Osteocyte (in vitro differentiated cells): ENCODE measurements at places on chromosomes 6 and 20. TPM values are rescaled to one million over a fixed set of nuclear protein-coding genes. Genes with fewer than 3 reads are reported as not detected.
A peak's percentile ranks its signal among the peaks of the same experiment; 100 is the strongest.

DNA sequence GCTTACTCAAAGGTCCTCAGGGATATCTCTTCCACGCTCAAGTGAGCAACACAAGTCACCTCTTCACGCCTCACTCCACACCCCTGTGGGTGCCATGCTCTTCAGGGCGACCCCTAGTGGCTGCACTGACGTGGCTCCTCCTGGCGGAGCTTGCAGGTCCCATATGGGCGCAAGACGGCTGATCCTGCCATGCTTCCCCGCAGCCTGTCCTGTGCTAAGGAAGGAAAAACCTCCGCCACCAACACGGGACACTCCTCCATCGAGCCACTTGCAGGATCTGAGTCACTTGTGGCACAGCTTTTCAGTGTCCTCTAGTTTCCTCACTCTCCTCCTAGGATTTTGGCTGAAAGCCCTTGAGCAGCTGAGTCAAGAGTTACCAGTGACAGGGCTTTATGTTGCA is 90.7 kb downstream of the KHDC1L start:
- DNase-seq: no peak

DNA sequence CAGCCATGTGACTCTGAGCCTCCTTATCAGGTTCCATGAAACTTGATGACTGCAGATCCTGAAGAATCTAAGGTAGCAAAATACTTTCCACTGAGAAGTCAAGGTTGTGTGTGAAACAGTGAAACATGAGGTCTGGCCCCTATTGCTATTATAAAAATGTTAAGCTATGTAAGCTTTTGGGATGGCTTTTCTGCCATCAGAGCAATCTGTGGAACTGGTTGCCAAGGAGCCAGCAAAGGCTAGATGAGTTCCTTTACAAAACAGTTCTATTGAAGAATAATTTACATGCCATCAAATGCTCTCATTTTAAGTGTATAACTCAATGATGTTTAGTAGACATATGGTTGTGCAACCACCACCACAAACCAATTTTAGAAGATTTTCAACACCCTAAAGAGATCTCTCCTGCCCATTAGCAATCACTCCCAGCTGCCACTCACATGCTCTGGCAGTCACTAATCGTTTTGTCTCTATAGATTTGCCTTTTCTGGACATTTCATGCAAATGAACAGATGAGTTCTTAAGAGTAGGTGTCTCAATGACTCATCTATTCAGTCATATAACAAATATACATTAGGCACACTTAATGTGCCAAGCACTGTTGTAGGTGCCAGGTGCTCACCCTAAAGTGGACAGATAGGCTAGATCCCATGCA is 19.9 kb upstream of the MEP1A start:
- DNase-seq: no peak

Gene SLC32A1
- not detected in 2 replicates for total RNA-seq

Gene MRAP2
- 9.2 and 10.7 TPM in 2 replicates for total RNA-seq

- DNase-seq: no peak
These were observed 10.1 kb downstream of the ISM1 start for GRCh38 chr20:13231031-13231752.

Gene IL17F
- not detected in 2 replicates for total RNA-seq

DNA sequence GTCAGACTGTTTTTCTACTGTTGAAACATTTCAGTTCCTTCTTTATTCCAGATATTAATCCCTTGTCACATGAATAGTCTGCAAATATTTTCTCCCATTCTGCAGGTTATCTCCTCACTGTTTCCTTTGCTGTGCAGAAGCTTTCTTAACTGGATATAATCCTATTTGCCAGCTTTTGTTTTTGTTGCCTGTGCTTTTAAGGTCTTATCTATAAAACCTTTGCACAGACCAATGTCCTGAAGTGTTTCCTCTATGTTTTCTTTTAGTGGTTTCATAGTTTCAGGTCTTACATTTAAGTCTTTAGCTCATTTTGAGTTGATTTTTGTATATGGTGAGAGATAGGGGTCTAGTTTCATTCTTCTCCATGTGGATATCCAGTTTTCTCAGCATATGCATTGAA is 19.2 kb downstream of the NCOA6 start:
- DNase-seq: no peak

DNA sequence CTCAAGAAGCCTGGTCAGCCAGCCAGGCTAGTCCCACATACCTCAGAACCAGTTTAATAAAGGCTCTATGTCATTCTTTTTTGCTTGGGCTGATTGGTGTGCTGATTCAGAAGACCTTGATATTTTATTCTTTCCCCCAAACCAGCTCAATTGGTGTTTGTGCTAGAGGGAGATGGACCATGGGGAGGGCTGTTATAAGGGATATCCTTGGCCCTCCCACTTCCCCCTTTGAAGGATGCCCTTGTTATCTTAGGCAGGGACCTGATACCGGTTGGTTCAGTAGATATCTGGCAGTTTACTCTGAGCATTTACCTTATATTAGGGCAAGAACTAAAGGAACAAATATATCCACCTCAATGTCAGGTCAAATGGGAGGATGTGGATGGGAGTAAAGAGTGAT is 207.4 kb downstream of the LRFN2 start:
- peak; percentile 23 for DNase-seq

DNA sequence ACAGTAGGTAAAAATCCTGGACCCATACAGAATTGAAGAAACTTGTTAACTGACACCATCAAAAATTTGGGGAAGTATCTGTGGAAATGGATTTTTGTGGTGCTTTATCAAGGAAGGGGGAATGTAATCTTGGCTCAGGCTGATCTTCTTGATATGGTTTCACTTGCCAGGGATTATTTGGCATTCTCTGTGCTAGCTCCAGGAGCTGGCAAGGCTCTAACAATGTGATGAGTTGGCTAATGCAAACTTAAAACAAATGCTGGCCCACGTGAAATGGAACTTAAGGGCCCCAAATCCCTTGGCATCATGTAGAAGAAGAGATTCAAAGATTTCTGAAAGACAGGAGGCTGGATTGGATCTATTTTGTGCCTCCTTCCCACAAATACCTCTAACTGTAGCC is 13.1 kb downstream of the KCNS1 start:
- no peak for DNase-seq

Gene HLA-DOA
- not detected in 2 replicates for total RNA-seq

- no peak for DNase-seq
These were observed 33.7 kb upstream of the ELOVL5 start for GRCh38 chr6:53382421-53382820.

DNA sequence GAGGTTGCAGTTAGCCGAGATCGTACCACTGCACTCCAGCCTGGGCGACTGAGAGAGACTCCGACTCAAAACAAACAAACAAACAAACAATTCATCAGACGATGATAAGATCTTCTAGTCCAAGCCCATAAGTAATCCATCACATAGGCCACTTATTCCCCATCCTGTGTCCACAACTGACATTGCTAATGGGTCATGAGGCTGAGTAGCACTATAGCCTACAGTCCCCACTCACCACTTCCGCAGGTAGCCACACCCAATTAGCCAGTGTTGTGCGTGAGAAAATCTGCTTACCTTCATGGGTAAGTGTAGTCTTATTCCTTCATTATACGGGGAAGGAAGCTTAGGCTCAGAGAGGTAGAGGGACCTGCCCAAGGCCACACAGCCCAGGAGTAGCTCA is 13.1 kb downstream of the JPH2 start:
- no peak for DNase-seq

- no peak for DNase-seq
These were observed 14.0 kb downstream of the DEFB110 start for GRCh38 chr6:50007819-50008218.

DNA sequence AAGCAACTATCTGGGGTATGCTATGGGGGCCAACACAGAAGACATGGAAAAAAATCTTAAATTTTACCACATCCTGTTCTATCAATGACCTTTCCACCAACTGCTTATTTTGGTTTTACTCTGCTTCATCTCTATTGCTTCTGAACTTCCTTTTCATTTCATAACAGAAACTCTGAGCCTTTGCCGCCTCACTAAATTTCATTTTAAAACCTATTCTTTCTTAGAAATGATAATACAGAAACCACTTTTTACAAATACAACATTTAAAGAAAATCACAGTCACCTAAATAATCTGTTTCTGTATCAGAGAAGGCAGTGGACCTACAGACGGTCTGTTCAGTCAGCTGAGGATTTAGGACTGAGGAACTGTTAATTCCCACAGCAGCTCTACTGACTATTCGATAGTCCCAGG is 117.5 kb downstream of the KCNQ5 start:
- DNase-seq: no peak

Gene STX11
- 0.86 and 1.6 TPM in 2 replicates for total RNA-seq

- no peak for DNase-seq
These were observed 25.7 kb upstream of the BTBD3 start for GRCh38 chr20:11891776-11892545.

- no peak for DNase-seq
These were observed 135.3 kb upstream of the EEF1E1 start for GRCh38 chr6:8237668-8238067.

GRCh38 chr6:43292763-43293318 is 5.2 kb upstream of the SLC22A7 start:
- DNase-seq: no peak

Gene OLIG3
- total RNA-seq: not detected in 2 replicates

Gene RFX6
- total RNA-seq: not detected in 2 replicates

- DNase-seq: no peak
These were observed 171.6 kb downstream of the THBS2 start for GRCh38 chr6:169082093-169082492.

DNA sequence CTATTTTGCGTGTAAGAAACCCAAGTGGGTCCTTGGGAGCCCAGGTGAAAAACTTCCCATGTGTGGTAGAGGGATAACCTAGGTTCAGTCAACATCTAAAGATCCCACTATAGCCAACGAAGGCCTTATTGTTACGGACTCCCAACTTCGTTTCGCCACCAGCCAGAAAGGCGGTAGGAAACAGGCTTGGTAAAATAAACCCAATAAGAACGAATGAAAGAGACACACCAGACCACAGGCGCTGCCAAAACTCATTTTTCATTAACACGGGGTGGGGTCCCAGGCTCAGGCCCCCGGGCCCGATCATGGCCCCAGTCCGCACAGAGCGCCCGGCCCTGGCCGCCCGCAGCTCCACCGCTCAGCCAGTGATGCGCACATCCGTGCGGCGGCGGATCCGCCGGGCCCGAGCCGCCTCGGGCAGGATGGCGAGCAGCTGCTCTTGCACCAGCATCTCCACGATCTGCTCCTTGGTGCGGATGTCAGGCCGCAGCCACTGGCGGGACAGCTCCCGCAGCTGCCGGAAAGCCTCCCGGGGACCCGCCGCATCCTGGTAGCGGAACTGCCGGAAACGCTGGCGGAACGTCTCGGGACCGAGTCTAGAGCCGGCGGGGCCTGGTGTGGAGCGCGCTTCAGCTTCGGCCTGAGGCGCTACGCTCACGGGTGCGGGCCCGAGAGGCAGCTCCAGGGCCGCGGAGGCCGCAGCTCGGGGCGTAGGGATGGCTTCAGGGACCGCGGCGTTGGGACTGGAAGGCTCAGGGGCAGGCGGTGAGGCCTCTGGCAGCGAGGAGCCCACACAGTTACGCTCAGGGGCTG is 709 bp downstream of the SCAND1 start:
- peak; percentile 88 for DNase-seq

Gene DEFB132
- not detected in 2 replicates for total RNA-seq

Gene CLPSL2
- total RNA-seq: not detected in 2 replicates

DNA sequence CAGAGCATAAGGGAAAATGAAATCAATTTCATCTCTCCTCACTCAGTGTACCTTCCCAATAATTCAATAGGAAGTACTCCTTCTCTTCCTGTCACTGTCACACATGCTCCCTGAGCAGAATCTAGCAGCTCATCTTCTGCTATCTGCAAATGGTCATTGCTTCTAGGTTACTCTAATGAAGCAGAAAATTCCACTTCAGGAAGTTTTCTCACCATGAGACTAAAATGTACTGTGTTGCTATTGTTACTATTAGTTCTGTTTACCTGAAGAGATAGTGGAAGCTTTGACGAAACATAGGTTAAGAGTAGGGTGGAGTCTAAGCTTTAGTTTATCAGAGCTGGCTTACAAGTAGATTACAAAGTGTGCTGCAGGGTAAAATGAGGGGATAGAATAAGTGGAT is 52.8 kb downstream of the RFX6 start:
- no peak for DNase-seq

GRCh38 chr6:73580247-73581149 is 59.7 kb upstream of the EEF1A1 start:
- peak; percentile 97 for DNase-seq
